Renal cortex interstitium (tissue), 15 donors: ENCODE measurements at places on chromosomes 1 and 21. TPM values are rescaled to one million over a fixed set of nuclear protein-coding genes. Genes with fewer than 3 reads are reported as not detected.

ELAVL4 gene
- polyA plus RNA-seq: 3.0 TPM

DNA sequence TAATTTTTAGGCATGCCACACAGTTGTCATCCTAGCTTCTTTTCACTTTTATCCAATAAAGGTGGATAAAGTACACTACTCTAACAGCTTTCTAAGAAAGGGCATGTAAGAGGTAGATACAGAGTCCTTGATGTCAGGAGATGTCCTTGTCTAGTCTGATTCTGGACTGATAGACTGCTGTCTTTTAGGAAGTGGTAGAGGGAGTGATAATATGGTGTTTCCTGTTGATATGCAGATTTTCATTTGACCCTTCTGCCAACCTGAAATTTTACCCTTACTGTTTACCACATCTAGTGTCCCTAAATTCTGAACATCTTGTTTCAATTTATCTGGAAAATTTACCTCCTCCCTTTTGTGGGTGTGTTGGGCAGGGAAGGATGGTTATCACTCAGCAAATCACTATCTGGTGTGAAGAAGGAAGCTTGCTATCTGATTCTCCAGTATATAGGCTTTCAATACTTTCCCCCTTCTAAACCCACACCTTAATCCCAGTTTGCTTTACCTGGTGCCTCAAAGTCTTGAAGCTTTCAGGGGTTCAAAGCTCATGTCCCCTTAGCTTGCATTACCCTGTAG, 354.9 kb upstream of the SNX7 start:
- no peak for DNase-seq

GRCh38 chr1:197771904-197772556, 3.2 kb downstream of the DENND1B start:
- DNase-seq: no peak

SERPINC1 gene
- polyA plus RNA-seq: 0.79 TPM

DNA sequence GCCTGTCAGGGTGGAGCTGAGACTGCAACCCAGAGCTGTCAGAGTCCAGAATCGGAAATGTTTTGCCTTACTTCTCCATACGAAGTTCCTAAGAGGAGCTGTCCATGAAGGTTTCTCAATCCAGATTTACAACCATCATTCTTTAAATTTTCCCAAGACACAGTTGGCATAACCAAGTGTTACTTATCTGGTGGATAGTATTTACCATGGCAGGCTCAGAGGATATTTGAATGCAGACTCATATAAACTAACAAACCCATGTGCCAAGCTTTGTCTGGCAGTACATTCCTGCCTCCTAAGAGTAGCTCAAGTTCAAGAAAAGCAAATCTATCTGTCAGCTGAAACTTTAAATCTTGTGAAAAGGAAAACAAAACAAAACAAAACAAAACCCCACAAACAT, 267.9 kb downstream of the ZNF326 start:
- no peak for DNase-seq

- no peak for DNase-seq
Observed at GRCh38 chr1:28644494-28644893, 1.6 kb upstream of the TAF12 start.

DNA sequence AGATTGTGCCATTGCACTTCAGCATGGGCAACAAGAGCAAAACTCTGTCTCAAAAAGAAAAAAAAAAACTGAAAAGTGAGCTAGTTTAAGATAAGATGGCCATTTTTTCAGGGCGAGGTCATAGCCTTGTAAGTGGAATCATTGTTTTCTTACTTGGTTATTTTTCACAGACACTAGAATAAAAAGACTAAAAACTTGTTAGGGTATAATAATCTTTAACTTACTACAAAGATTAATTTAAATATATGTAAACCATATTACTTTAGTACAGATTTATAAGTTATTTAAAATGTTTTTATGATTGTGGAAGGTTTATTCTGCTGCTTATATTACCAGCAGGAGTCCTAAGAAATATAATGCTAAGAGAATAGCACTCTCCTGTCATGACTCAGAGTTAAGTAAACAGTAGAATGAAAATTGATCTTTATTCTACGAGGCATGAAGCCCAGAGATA, 23.5 kb downstream of the ANGPTL1 start:
- no peak for DNase-seq

GRCh38 chr21:20998886-20999285, 677 bp downstream of the NCAM2 start:
- DNase-seq: no peak

DNA sequence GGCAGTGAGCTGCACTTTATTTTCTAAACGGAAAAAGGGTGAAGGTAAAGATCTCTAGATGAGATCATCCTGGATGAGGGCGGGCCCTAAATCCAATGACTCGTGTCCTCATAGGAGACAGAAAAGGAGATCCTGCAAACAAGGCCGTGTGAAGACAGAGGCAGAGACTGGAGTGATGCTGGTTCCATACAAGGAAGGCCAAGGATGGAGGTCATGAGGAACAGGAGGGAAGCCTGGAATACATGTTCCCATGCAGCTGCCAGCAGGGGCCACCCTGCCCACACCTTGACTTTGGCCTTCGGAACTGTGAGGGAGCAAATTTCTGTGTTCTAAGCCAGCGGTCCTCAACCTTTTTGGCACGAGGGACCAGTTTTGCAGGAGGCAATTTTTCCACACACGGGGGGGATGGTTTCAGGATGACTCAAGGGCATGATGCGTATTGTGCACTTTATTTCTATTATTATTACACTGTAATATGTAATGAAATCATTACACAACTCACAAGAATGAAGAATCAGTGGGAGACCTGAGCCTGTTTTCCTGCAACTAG, 94.3 kb downstream of the PSMG1 start:
- no peak for DNase-seq

- no peak for DNase-seq
Observed at GRCh38 chr1:32761253-32761877, 55.8 kb downstream of the YARS1 start.

- no peak for DNase-seq
Observed at GRCh38 chr1:151838222-151839081, 1.2 kb downstream of the C2CD4D start.
